ENCODE measurements at places on chromosomes 5 and 9. TPM values are rescaled to one million over a fixed set of nuclear protein-coding genes. Genes with fewer than 3 reads are reported as not detected.

The MAP1B gene
- 16.2 TPM for total RNA-seq

DNA sequence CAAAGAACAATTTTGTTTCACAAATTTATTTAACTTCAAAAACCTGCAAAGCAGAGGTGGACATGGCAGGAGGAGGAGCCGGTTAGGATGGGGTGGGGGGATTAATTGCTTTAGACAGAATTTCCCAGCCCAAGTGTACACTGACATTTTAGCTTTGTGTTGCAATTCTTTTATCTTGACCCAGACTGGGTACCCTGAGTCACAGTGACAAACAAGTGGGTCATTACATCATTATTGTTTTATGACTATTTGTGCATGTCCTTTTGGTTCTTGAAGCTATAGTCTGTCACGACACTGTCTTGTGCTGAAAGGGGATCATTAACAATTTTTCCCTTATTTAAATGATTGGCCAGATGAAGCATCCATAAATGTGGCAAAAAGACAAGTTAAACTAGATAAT, 84.5 kb upstream of the VCAN start:
- no peak for DNase-seq

GRCh38 chr5:59360130-59360555, 533.4 kb downstream of the PDE4D start:
- no peak for DNase-seq

GRCh38 chr5:173807181-173807655, 80.9 kb upstream of the CPEB4 start:
- no peak for DNase-seq

- DNase-seq, result no peak
Observed at GRCh38 chr5:143401227-143402016, 2.1 kb downstream of the NR3C1 start.

All from colonic mucosa (tissue), 4 donors.